Germinal center (tissue), 1 donor: ENCODE measurements at places on chromosomes 11 and 22.

- DNase-seq: no peak
Measured at GRCh38 chr11:110165039-110165925, 72.1 kb downstream of the ZC3H12C start.

- no peak for DNase-seq
Measured at GRCh38 chr11:10331548-10332289, 26.8 kb downstream of the ADM start.

DNA sequence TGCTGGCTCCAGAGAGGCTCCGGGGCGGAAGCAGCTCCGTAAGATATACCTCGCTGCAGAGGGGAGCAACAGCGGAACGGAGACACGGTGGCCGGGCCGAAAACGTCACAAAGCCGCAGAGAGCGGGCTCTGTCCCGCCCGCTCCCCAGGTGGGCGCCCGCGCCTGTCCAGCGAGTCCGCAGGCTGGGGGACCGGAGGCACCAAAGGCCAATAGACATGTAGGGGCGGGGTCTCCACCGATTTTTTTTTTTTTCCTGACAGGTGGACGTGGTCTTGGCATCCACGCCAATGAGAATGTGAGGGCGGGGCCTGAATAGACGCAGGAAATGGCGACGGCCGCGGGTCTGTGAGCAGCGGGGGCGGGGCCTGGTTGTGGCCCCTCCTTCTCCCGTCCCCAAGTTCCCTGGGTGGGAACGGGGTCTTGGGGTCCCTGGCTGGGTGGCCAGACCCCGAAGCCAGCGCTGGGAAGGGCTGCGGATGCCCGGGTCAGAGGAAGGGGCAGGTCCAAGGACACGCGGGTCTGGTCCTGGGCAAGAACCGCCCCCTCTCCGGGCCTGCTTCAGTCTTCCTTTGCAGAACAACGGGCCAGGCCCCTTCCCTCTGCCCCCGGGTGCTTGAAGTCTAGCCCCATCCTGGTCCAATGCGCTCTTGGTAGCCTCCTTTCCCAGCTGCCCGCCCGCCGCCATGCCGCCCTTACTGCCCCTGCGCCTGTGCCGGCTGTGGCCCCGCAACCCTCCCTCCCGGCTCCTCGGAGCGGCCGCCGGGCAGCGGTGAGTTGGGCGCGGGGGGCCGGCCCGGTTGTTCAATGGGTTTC lies at the start of gene DNAJC4:
Gene DNAJC4, plus strand, starts transcription at position 378 of the 814 bp plus-strand sequence. Its CDS starts 307 bp downstream, at position 685.
- DNase-seq: peak; percentile 78

DNA sequence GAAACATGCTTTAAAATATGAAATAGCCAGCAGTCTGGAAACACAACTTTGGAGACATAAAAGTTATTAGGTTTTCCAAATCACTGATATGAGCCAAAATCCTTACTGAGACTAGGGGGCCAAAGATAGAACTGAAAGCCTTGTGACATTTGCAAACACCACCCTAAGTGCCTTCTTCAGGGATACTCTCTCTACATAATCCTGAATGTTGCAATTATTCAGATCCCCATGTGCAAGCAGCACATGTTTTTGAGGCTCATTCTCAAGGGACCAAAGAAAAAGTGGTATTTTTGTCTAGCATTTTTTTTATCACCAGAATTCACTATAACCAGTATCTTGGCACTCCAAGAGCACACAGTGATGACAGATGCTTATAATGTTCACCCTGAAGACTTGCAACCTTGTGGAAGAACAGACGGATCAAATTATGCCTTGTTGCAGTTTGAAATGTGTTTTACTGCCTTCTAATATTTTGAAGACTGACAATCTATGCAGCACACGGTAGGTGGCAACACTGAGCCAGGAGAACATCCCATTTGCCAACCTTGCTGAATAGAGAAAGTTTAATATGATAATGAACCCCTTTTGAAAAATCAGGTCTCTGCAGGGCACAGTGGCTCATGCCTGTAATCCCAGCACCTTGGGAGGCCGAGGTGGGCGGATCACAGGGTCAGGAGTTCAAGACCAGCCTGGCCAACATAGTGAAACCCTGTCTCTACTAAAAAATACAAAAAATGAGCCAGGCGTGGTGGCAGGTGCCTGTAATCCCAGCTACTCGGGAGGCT lies 78.5 kb downstream of the PLEKHA7 start:
- peak; percentile 37 for DNase-seq

DNA sequence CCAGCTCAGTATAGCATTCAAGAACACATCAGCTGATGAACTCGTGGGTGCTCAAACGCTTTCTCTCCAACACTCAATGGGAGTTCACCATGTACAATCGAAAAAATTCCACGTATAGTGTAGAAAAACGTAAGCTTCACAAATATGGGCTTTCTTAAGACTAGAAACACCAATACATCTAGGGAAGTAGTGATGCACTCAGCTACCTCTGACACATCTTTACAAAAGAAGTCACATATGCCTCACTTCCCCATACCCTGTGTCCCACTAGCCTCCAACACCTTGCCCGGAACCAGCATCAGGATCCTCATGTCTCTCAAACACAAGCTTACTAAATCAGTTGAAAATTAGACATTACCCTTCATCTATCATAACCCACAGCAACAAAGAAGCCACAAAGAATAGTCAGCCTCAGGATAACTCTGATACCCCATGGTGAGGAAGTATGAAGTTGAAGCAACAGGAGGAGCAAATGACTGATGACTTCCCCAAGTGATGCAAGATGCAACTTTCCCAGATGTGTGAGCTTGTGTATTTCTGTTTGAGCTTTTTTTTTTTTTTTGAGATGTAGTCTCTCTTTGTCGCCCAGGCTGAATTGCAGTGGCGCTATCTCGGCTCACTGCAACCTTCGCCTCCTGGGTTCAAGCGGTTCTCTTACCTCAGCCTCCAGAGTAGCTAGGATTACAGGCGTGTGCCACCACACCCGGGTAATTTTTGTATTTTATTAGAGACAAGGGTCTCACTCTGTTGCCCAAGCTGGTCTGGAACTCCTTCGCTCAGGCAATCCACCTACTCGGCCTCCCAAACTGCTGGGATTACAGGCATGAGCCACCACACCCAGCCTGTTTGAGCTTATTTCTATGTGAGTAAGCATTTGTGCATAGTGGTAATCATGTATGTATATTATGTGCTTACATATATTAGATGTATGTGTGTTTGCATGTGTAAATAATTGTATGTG lies 8.5 kb upstream of the DENND5A start:
- no peak for DNase-seq

GRCh38 chr11:70628176-70628854 lies 230.0 kb downstream of the CTTN start:
- no peak for DNase-seq

GRCh38 chr22:45664136-45664646 lies 7.4 kb upstream of the ATXN10 start:
- no peak for DNase-seq

GRCh38 chr11:77092382-77092781 lies 10.3 kb upstream of the OMP start:
- DNase-seq: no peak

DNA sequence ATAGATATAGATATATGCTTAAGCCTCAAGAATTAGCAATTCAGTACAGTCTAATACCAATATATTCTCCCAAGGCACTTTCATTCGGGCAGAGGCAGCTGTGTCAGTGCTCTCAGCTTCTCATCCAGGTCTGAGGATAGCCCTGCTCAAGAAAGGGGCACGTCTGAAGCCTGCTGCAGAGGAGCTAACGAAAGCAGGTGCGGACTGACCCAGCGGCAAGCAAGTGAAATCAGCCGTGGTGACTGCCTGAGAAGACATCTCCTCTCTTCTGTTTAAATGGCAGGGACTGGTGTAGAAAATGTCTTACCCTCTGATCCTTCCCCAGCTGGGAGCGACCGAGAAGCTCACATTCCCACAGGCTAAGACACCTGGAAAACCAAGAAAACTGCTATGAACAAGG lies 468.6 kb downstream of the BRD1 start:
- DNase-seq: no peak

DNA sequence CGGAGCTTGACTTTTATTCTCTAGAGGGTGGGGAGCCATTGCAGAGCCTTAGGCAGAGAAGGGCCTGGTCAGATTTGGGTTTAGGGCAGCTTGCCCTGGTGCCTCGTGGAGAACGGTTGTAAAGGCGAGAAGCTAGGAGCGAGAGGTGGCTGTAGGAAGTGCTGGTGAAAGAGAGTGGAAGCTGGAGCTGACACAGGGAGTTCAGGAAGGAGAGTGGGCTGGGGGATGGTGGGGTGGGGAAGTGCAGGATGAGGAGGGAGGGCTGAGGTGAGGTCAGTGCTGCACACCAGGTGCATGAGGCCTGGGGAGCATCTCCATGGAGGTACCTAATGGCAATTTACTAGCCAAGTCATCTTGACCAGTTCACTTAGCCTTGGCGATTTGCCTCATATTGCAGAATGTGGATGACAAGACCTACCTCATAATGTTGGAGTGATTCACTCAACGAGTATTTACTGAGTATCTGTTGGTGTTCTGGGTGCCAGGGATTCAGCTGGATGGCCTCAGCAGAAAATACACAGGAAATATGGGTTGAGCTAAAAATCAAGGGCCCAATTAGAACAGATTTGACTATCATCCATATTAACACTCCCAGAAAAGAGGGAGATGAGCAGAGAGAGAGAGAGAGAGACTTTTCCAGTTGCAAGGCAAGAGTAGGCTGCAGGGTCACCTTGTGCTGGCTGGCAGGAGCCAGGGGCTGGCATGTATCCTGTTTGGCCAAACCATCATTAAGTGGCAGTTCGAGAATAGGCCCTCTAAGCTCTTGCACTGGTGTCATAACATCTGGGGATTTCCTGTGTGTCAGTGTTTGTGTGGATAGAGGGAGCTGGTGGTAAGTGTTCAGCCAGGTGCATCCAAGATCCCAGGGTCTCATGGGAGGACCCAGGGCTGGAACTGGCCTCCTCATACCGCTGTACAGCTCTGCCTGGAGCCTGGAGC lies 44.4 kb upstream of the CLDN5 start:
- no peak for DNase-seq

- no peak for DNase-seq
Measured at GRCh38 chr11:97229936-97230335, 840.1 kb downstream of the JRKL start.

DNA sequence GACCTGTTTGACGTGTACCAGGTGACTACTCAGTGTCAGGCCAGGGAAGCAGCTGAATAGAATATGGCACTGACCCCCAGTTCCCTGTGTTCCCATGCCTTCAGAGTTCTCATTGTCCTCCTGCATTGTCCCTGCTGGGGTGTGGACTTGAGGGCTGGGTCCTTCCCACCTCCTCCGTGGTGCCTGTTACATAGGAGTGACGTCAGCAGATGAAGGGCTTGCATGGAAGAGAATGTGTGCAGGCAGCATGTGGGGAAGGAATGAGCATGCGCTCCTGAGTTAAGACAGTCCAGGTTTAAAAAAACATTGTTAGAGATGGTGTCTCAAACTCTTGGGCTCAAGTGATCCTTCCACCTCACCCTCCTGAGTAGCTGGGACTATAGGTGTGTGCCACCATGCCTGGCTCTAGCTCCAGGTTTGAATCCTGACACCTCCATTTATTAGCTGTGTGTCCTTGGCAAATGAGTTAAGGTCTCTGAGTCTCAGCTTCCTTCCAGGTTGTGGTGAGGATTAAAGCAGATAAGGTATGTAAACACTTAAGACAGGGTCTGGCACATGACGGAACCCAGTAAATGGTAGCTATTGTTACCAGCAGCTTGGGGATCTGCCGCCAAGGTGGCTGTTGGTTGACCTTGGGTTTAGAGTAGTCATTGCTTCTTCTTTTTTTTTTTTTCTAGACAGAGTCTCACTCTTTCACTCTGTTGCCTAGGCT lies 7.5 kb upstream of the SOX10 start:
- DNase-seq: no peak

GRCh38 chr11:44138286-44138685 lies 42.8 kb downstream of the EXT2 start:
- DNase-seq: no peak

- no peak for DNase-seq
Measured at GRCh38 chr11:101407324-101407723, 176.5 kb downstream of the TRPC6 start.

DNA sequence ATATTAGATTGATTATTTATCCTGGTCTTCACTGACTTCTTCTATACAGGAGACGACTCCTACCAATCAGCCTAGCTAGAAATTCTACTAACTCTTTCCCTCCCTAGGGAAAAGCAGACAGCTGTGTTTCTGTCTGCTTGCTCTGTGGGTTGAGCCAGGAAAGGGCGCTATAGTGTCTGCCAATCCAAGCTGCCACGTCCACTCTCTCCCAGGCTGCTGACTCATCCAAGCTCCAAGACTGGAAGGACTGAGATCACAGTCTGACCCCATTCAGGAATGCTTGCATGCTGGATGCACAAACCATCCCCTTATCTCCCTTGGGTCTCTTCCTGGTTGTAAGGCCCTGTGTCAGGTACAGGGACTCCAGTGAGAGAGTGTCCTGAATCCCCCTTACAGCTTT lies 955.6 kb downstream of the OPCML start:
- DNase-seq: no peak

GRCh38 chr11:62770778-62771143 lies 435 bp upstream of the TAF6L start:
- peak; percentile 25 for DNase-seq

DNA sequence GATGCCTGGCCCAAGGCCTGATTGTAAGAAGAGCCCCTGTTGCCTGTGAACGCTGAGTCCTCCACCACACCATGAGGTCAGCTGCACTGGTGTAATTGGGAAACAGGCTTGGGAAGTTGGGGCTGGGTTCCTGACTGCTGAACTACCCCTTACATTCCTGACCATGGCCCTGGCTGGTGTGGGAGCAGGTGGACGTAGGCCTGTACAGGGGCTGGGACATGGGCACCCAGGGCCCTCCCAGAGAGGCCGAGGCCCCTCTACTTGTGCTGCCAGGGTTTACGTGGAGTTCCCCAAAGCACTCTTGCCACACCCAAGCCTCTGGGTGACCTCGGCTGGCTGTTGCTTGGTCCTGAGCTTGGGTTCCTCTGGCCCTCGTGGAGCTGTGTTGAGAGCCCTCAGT lies 5.4 kb downstream of the RELT start:
- DNase-seq: no peak

DNA sequence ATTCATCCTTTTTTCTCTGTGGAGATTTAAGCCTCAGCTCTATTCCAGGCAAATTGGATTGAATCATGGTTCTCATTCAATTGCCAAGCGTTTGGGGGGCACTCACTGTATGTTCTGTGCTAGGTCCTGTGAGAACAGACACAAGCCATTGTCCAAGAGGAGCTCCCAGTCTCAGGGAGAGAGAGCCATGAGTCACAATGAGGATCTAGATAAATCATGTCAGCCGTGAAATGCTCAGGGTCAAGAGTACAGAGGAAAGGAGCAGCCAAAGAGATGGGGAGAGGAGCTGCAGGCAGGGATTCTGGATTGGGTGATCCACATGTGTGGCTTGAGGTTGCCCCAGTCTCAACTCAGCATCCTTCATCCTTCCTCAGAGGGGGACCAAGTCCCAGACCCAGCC lies 93.6 kb downstream of the FEZ1 start:
- DNase-seq: no peak

DNA sequence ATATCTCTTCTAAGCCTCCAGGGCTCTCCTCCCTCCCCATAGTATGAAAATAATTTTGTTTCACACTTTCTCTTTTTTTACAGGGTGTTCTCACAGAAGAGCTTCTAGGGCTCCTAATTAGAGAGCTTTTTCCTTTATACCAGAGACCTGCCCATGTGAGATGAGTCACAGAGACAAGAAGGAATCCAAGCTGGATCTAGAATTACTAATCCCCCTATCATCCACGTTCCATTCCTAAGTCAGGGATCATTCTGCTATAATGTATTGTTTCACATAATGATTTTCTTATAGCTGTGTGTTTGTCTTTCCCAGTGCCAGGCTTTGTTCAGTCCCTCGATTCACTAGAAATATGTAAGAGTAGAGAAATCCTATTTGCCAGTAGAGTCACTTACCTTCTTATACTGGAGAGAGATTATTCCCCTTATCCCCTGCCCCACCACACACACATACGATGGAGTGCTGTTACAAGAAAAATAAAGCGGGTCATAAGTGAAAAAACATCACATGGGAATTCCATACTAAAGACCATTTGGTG lies 778.3 kb upstream of the LRRC4C start:
- DNase-seq: no peak

- DNase-seq: no peak
Measured at GRCh38 chr22:30782613-30783012, 87.9 kb downstream of the OSBP2 start.
